ENCODE measurements at places on chromosomes 2 and 18.
A peak's percentile ranks its signal among the peaks of the same experiment; 100 is the strongest.

GRCh38 chr2:43778233-43778632 lies 4.4 kb downstream of the DYNC2LI1 start:
- no peak for DNase-seq

DNA sequence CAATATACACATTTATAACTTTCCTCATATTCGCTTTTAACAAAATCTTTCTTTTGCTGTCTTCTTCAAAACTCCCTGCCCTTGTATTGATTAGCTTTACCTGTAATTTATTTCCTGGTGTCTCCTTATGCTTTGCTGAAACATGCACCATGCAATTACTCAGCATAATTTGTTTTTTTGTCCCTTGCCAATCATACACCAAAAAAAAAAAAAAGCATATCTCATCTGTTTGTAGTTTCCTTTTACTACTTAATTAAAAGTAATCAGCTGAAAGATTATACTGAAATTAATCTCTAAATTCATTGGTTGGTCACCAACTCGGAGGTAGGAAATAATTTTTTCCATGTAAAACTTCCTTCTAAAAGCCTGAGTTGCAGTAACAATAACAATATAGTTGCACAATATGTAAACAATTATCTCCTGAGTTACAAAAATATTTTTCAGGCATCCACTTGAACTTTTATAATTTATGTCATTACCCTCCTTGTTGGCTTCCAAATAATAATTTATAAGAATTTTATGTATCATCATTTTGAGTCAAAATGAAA lies 53.0 kb upstream of the ROCK1 start:
- DNase-seq, result no peak

GRCh38 chr2:168054657-168055056 lies 192.7 kb downstream of the STK39 start:
- DNase-seq, result no peak

DNA sequence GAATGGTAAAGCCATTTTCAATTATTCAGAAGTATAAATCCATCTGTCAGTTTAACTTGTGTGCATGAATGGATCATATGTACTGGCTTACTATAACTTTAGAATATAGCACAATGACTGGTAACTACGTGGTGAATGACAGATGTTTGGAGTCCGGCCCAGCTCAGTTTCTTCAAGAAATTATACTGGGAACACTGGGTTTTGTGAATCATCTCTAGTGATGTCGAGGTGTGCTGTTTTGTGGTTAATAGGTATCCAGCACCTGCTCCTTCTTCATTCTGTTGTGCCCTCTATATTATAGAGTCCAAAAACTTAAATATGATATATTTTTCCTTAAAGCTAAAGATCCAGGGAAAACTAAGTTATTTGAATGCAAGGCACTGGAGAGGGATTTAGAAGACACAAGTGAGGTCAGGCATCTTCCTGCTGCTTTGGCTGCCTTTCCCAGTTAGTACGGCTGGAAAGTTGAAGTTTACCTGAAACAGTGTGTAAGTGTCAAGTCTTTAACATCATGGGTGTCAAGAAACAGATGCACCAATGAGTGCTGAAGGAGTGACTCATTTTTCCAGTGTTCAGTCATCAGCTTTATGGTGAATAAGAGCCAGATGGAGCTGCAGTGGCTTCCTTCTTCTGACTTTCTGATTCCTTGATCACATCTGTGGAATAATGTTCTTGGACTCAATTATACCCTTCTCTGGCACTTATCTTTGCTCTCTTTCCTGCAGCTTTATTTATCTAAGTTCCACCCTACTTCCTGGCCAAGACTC lies 1079.5 kb upstream of the CELF4 start:
- no peak for DNase-seq

DNA sequence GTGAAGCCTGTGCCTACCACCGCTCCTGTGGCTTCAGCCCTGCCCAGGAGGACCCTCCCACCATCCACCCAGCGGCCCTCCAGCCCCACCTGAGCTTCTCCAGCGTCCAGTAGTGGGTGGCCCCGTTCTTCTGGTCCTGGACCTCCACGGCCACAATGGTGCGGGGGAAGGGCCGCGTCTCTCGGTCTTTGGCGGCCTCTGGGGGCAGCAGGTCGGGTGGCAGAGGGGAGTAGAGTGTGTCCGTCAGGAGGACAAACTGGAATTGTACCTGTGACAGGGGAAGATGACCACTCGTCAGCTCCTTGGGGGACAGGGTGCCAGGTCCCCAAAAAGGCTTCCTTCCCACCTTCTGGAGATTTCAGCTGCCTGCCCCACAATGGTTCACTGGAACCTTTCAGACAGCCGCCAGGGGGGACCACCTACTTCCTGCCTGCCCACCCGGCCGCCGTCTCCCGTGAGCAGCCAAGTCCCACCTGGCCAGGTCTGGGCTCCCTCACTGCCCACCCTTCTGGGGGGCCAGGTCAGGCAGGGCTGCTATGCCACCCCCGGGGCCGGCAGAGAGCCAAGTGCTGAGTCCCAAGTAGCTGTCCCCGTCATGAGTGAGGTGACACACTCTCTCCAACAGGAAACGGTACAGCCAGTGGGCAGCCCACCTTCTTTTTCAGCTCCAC lies 59.3 kb downstream of the KIF1A start:
- DNase-seq, result no peak

DNA sequence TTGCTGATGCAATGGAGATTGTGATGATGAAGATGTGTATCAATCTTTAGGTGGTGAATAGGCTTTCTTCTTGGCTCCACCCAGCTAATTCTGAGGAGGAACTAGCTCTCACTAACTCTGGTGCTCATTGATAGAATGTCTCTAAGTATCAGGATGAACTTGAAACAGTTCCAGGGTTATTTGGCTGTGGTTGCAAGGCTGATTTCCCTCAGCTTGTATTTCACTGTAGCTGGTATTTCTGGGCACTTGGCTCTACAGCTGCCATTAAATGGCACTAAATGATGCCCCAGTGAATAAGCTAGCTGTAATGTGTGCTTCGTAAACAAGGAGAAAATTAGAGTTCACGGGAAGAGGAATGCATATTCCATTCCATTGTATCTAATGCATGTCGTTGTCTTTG lies 241.2 kb downstream of the RPIA start:
- no peak for DNase-seq

- DNase-seq, result no peak
Observed at GRCh38 chr2:207434306-207434705, 95.5 kb upstream of the CREB1 start.

DNA sequence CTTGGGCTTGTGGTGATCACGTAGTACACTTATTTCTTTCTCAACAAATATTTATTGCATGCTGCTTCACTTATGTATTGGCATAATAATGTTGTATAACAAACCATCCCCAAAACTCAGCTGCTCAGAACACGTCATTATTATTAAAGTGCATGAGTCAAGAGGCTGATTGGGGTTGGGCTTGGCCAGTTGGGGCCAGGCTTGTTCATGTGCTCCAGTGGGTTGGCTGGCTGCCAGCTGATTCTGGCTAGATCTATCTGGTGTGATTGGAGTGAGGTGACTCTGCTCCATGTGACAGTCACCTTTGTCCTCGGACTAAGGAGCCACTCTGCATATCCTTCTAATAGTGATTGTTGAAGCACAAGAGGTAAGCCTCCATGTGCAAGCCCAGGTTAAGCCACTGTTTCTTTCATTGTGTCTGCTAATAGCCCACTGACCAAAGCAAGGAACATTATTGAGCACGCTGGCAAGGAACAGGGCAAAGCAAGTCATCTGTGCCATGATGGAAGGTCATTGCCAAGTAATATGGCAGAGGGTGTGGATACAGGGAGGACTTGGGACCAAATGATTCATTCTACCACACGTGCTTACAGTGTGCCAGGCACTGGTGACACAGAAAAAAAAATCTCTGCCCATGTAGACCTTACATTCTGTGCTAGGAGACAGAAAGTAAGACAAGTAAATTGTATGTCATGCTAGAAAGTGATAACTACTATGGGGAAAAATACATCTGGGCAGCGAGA lies 63.3 kb upstream of the TMEM182 start:
- DNase-seq, result no peak

GRCh38 chr2:156333951-156334495 lies 1.5 kb upstream of the NR4A2 start:
- DNase-seq, result peak; percentile 40

GRCh38 chr18:61459896-61460648 lies 126.8 kb downstream of the CDH20 start:
- no peak for DNase-seq

DNA sequence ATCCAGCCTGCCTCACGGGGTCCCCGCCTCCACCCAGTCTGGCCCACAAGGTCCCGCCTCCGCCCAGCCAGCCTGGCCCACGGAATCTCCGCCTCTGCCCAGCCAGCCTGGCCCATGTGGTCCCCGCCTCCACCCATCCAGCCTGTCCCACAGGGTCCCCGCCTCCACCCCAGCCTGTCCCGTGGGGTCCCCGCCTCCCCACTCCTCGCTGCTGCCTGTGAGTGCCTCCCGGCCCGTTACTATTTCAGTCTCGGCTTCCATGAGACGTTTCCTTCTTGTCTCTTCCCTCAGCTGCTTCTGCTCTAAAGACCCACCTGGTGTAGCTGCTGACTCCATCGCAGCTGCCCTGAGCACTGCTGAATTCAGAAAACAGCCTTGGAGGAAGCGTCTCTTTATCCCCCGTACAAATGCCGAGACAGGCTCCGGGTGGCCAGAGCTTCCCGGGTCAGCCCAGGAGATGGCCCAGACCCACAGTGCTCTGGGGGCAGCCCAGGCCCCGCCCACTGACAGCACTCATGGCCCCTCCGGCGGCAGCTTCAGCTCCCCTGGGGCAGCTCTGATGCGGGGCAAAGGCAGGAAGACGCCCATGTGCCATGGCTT lies 69.8 kb downstream of the NFATC1 start:
- DNase-seq, result no peak

GRCh38 chr2:2757764-2758163 lies 426.7 kb upstream of the MYT1L start:
- DNase-seq, result no peak

- no peak for DNase-seq
Observed at GRCh38 chr2:236691799-236692167, 122.2 kb downstream of the ACKR3 start.

DNA sequence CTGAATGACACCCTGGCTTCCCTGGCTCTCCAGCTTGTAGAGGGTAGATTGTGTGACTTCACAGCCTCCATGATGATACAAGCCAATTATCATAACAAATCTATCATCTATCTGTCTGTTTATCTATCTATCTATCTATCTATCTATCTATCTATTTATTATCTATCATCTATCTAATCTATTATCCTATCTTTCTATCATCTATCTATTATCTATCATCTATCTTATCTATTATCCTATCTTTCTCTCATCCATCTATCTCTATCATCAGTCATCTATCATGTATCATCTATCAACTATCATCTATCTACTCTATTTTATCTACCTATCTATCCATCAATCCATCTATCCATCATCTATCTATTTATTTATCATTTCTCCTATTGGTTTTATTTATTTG lies 361.8 kb downstream of the RNF144A start:
- DNase-seq, result no peak

- no peak for DNase-seq
Observed at GRCh38 chr2:48406794-48407349, 123.1 kb upstream of the STON1 start.

GRCh38 chr2:70954886-70955285 lies 19.2 kb downstream of the ATP6V1B1 start:
- no peak for DNase-seq

DNA sequence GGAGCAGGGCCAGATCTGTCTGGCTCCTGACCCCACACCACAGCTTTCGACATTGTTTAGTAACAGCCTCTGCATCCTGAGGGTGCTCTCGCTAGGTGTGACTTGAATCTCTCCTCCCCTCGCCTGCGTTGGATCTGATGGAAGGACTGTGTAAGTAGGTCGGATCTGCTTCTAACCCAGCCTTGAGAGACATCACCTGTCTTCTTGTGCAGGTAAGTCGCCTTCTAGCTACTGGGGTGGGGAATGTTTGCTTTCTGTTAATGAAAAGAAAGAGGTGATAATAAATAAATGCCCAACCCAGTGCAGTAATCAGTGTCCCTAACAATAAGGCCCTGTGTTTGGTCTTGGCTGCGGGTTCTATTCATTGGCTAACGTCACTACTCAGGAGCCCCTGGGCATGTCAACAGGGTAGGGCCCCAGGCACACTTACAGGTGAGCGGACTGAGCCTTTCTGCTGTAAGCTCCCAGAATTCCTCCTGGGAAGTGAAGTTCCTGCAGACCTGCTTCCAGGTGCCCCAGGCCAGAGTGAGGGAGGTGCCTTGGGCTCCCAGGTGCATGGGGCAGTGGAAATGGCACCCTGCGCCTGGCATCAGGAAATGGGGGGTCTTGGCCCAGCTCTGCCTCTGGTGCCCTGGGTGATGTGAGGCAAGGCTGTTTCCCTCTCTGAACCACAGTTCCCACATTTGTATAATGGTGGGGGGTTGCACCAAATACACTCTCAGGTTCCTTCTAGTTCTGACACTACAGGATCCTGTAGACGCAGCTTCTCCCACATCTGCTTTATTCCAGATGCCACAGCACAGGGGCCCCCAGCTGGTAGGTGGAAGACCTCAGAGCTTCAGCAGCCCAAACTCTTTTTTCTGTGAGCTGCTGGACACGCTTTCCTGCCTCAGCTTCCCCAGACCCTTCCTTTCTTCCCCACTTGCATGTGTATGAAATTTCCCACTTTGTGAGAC lies 11.2 kb upstream of the FOSL2 start:
- no peak for DNase-seq

- DNase-seq, result no peak
Observed at GRCh38 chr18:67001052-67001451, 397.2 kb upstream of the CDH19 start.

DNA sequence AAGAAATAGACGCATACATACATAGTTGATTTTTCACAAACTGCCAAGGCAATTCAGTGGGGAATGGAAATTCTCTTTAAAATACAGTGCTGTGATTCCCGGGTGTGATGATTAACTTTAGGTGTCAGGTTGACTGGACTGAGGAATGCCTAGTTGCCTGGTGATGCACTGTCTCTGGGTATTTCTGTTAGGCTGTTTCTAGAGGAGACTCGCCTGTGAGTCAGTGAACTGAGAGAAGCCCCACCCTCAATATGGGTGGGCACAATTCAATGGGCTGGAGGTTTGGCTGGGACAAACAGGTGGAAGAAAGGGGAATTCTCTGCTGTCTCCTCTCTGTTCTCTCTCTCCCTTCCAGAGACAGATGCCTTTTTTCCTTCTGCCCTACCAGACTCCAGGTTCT lies 187.6 kb downstream of the ARHGAP28 start:
- no peak for DNase-seq

- no peak for DNase-seq
Observed at GRCh38 chr2:100801402-100801801, 18.5 kb upstream of the NPAS2 start.

DNA sequence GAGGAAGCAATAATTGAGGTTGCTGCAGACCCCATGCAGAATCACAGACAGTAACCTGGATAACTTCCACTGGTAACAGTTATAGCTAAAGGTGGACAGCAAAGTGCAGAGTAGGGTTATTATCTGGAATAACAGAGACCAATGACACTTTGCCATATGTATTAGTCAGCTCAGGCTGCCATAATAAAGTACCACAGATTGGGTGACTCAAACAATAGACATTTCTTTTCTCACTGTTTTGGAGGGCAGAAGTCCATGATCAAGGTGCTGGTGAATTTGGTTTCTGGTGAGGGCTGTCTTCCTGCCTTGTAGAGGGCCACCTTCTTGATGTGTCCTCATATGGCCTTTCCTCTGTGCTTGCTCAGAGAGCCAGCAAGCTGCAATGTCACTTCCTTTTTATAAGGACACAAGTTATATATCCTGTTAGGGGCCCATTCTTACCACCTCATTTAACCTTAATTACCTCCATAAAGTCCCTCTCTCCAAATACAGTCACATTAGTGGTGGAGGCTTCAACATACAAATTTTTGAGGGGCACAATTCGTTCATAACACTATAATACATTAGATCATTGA lies 191.0 kb upstream of the LRP1B start:
- DNase-seq, result no peak

Data from esophagus squamous epithelium (tissue), 5 donors.